ENCODE measurements at places on chromosomes 11 and 22. TPM values are rescaled to one million over a fixed set of nuclear protein-coding genes. Genes with fewer than 3 reads are reported as not detected.

Gene TOB2
- total RNA-seq = 25.4 TPM

Gene KIRREL3
- 0.45 TPM for total RNA-seq

Gene TSGA10IP
- total RNA-seq = not detected

Gene MPEG1
- not detected for total RNA-seq

Gene TMEM123
- total RNA-seq = 86.3 TPM

Gene P2RY2
- total RNA-seq = 0.18 TPM

Gene SYTL2
- total RNA-seq = 5.2 TPM
